LHCN-M2 (cell line): ENCODE measurements at places on chromosomes 5 and 9. TPM values are rescaled to one million over a fixed set of nuclear protein-coding genes. Genes with fewer than 3 reads are reported as not detected.

SLC36A3 gene
- total RNA-seq, result not detected in 2 replicates

ZDHHC21 gene
- 4.2 and 5.3 TPM in 2 replicates for total RNA-seq

DNA sequence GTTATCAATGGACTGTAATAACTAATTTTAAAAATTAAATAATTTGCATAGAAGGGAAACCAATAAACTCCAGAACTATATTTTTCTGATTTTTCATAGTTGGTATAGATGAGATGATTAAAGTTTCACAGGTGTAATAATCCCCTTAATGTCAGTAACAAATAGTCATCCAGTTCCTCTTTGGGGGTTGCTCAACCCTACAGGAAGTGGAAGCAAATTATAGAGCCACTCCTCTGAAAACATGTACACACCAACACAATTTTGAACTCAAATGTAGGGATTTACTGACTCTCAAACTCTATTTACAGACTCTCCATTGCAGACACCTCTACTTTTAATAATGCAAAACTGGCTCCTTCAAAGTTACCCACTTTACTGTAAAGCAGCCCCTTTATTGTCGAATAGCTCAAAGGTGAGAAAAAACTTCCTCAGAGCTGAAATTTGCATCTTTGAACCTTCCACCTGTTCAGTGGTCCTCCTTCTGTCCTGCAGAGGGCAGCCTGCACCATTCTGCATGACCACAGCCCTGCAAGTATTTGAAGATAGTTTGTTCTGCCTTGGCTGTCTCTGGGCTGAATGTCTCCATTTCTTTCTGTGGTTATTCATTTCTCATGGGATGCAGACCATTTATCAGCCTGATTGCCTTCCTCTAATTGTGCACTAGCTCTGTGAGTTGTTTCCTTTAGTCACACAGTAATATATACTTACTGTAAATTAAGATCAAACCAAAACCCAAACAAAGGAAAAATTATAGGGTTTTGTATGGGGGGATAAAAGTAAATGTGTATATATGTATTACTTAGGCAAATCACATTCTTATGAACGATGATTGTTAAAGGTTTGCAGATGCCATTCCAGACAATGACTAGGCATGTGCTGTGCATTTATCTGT is 383.2 kb upstream of the SGCD start:
- DNase-seq, result peak; percentile 5

DNA sequence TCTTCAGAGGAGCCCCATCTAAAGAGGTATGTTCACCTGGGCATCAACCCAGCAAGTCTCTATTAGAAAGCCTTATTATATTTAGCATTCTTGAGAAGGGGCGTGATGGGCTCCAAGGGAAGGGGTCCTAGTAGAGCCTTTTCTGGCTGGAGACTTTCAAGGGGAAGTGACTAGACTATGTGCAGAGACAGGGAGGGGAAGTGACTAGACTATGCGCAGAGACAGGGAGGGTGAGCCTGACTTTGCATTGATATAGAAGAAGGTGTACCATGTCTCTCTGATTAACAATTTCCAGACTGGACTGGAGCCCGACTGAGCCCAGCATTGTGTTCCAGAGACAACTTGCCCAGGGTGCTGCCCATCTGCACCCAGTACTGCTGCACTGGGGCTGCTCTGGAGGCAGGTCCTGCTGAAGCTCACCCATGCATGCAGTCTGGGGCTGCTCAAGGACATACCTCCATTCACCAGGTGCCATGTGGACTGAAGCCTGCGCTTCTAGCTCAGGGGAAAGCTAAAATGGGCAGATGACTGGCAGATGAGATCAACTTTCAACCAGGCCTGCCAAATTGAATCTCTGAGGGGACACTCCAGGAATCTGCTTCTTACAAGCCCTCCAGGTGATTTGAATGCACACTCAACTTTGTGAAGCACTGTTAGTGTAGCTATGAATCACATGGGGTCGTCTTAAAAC is 83.0 kb upstream of the GNA14 start:
- DNase-seq, result no peak

DNA sequence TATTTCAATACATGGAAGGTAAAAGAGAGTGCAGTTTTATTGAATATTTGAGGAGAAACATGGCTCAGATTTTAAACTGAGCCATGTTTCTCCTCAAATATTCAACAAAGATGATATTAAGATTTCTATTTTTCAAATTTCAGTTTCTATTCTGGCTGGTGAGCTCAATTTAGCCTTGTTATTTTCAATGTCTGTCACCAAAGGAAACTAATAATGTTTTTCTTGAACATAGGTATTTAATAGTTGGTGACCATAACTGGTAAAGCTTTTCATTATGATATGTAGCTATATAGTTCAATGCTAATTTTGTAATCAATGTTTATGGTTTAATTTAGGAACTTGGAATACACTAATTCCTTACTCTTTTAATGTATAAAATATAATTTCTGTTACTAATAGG is 177.4 kb downstream of the FER start:
- no peak for DNase-seq

GRCh38 chr5:126471875-126472537 is 48.8 kb downstream of the GRAMD2B start:
- peak; percentile 85 for DNase-seq

DNA sequence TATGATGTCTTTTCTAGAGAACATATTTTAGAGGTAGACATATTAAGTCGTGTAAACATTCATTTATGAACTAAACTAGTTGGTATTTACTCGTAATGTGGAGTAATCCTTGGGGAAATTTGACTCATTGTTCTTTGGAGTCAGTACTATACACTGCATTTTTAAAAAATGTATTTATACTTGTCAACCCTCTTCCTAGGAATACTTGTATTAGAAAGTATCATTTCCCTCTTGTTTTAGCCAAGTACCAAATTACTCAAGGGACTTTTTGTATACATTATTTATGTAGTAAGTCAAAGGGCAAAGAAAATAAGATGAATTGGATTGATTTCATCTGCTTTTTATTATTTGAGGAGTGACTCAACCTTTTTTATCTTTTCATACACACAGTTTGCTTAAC is 248.1 kb upstream of the IZUMO3 start:
- no peak for DNase-seq

DNA sequence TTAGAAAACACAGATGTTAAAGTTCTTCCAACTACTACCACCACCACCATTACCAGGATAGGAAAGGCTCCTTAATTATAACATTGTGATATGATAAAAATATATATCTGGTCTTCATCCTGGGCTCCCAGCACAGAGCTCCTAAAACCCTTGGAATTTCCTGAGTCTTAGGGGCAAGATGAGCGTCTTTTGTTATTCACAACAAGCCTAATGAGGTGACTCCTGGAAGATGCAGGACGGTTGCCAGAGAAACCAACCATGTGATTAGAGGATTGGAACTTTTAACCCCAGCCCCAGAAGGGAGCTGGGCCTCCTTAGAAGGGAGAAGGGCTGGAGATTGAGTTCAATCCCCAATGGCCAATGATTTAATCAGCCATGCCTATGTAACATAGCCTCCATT is 148.0 kb upstream of the ADRA1B start:
- DNase-seq, result no peak

DNA sequence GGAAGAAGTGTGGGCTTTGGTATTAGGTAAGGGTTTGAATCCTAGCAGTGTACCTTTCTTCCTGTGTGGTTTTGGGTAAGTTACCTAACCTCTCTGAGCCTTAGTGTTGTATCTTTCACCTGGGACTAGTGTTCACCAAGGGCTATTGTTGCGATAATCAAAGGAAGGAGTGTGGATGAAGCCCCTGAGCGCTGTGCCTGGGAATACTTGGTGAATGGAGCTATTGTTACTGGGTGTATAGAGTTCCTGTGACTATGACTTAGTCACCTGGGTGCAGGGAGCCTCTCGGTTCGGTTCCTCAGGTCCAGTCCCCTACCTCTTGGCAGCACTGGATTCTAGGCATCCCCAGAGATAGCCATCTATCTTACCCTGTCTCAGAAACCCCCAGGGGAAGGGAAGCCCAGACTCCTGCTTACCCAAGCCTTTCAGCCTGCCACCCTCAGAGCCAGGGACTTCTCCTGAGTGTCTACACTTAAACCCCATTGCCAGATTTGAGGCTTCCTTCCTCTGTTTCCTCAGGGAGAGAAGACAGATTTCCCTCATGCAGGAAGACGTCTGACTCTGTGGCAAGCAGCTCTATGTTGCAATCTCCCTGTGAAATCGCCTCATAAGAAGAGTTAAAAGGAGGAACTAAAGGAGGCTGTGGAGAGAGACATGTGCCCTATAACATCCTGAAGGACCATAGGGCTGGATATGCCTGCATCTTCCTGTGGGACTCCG is 181.0 kb upstream of the PITX1 start:
- DNase-seq, result no peak
